ENCODE measurements at places on chromosomes 7 and 10.

DNA sequence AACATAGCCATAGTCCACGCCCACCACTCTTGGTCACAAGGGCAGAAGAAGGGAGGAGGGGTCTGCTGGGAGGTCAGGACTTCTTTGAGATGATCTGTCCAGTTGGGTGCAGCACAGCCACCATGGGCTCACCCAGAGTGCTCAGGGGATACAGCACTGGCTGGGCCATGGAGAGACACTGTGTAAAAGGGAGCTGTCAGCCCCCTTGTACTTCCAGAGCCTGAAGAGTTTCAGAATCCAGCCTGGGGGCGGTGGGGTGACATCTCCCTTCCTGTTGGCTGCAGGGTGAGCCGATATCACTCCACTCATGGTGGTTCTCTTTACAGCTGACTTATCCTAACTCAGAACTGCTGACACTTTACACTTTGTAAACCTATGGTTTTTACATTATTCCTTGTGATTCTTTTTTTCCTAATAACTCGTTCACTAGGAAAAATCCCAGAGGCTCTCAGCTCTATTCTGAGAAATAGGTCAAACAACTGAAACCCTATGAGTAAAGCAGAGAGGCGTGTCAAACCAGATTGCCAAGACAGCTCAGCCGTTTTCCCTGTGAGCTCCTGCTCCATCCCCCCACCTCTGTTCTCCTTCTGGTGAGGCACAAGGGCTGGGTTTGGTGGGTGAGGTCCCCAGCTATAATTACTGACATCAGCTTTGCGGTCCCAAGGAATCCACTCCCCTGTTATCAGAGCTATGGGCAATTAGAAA lies 3.2 kb upstream of the MRPS24 start:
- DNase-seq: peak; percentile 82

DNA sequence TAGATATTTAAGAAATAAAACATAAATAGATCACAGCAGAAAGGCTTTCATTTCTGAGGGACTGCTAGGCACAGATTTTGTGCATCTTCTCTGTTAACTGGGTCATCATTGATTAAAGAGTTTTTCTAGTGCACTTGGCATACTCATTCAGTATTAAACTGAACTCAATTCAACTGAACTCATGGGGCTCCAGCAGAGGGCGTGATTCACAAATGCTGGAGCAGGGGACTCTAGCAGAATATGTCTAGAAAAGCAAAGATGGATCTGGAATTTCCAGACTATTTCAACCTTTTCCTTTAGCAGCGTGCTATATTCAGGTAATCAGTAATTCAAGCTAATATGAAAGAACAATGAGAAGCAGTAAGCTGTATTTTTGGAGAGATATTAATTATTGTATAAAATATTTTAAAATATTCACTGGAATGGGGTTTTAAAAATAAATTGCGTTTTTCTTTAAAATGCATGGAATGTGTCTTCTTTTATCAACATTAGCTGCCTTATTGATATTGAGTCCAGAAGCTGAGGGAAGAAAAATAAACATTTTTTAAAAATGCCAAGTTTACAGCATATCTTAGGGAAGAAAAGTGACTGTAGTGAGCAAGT lies 296.8 kb upstream of the CACNA2D1 start:
- peak; percentile 61 for DNase-seq

GRCh38 chr10:124632064-124632531 lies 112.1 kb downstream of the FAM53B start:
- no peak for DNase-seq

DNA sequence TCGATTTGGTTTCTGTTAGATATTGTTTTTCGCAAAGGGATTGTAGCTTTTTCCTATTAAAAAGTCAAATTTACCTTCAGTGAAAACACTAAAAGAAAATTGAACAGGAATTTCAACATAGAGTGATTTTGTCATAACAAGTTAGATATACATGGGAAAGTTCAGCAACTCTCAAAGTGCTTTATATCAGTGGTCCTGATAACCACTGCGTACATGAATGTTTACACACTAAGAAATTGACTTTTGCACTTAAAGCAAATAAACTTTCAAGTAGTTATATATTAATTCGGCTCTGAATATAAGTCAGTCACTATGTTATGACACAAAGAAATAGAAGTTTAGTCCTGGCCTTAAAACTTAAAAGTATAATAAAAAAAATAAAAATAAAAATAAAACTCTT lies 101.3 kb upstream of the DKK1 start:
- DNase-seq: no peak

DNA sequence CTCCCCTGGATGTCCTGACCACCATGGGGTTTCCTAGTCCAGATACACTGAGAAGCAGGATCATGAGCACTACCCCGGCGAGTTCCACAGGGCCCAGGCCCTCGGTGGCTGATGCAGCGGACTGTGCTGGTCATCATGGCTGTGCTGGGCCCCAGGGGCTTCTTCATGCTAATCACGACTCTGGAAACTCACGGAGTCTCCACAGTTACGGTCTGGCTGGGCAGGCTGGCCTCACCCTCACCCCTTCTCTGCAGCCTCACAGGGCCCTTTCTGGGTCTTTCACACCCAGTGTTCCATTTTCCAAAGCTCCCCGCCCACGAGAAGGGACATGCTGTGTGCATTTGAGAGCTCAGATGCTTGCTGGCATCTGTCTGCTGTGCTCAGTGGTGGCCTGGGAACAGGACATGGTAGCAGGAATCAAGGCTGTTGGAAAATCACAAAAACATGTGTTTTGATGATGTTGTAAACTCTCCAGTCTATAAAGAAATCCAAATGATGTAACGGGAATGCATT lies 119.0 kb downstream of the PTPN20 start:
- DNase-seq: no peak

DNA sequence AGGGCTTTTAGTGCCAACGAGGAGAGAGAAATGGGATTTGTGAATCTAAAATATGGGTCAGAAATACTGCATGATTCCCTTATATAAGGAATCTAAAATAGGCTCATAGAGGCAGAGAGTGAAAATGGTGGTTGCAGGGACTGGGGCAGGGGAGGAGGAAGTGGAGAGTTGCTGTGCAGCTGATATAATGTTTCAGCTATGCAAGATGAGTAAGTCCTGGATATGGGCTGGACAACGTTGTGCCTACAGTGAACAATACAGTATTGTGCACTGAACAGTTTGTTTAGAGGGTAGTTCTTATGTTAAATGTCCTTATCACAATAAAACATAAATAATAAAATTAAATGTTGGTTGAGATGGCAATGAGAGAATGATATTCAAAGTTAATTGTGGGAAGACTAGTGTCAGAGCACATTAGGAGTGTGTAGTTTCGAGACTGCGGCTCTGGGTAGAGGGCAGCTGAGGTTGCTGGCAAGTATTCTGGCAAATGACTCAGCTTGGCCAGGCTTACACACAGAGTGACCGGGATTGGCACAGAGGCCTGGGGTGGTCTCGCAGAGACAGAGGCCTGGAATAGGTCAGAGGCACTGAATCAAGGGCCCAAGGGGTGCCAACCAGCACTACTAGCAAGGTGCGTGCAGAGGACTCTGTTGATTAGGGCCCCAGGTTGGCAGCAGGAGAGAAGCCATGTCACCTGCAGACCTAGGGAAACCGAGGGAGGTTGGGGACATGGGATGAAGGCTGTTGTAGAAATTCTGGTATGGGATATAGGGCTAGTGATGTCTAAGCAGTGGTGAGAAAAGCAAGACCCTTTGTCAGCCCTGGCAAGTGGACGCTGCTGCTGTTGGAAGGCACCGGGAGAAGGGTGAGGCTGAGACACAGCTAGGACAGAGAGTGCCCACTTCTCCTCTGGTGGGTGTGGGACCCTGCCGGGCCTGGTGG lies 2.8 kb upstream of the DEPP1 start:
- peak; percentile 59 for DNase-seq

- DNase-seq: no peak
These were observed 722 bp downstream of the DENND10 start for GRCh38 chr10:119104654-119105015.

- no peak for DNase-seq
These were observed 4.4 kb downstream of the WDR91 start for GRCh38 chr7:135206941-135207391.

- DNase-seq: no peak
These were observed 443 bp downstream of the CRHR2 start for GRCh38 chr7:30681815-30682211.

DNA sequence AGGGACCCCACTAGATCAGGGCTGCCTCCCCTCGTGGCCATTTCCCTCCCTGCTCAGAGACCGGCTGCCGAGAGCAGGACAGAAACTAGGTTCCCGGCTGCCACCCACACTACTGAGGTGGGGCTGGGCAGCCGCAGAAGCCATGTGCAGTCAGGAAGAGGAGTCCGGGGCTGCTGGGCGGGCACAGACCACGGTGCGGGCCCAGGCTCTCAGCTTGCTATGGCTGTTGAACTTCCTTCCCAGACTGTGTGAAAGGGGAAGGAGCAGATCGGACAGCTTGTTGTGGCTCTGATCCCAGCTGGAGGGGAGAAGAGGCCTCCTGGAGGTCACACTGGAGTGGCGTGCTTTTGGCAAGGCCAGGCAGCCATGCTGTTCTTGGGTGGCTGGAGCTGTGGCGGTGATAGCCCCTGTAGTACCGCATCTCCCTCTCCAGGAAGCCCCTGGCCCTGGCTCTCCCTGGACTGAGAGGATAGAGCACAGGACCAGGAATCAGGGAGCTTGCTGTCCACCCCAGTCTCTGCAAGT lies 56.8 kb downstream of the HK1 start:
- DNase-seq: no peak

- DNase-seq: no peak
These were observed 14.0 kb upstream of the RALA start for GRCh38 chr7:39609113-39609934.

GRCh38 chr10:92181575-92181974 lies 109.3 kb downstream of the CPEB3 start:
- DNase-seq: no peak

DNA sequence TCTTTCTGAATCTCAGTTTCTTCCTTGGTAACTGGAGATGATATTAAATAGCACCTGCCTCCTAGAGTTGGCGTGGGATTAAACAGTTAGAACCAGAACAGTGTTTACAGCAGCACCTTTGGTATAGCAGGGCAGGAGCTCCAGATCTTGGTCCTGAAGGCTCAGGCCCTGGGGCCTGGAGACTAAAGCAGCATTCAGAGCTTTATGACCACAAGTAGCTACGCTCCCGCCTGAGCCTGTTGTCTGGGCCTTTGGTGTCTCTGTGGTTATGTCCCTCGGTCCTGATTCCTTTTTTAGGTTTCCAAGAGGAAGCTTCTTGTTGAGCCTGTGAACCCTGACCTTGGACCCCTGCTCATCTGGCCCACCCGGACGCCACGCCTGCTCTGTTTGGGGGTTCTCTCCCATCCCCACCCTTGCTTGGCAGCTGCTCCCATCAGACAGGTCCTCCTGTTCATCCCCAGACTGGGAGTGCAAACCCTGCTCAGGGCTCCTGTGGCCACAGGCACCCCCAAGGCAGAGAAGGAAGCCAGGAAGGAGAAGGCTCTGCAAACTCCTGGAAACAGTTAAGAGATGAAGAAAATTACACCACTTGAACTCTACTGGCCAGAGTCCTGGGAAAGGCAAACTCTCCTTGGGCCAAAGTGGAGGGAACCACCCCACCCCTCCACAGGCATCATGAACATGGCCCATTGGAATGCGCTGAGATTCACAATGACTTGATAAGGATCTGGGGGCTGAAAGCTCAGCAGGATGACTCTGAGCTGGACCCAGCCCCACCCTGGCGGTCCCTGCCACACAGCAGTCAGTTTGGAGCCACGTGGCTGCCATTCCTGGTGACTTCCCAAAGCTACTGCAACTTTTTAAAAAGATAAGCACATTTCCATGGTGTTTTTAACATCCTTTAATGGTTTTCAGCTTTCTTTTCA lies 50.1 kb upstream of the TMEM72 start:
- DNase-seq: peak; percentile 81

GRCh38 chr10:66102756-66103155 lies 823.1 kb upstream of the LRRTM3 start:
- DNase-seq: no peak

DNA sequence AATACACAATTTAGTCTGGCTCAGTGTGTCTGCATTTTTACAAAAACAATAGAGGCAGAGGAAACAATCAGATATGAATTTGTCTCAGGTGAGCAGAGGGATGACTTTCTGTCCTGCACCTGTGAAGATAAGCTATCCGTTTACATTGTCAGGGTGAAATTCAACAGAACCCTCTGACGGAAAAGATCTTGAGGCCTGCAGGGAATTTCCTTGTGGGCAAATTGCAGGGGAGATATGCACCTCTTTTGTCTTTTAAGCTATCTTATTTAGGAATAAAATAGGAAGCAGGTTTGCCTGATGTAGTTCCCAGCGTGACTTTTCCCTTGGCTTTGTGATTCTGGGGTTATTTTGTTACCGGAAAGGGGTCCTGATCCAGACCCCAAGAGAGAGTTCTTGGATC lies 325.1 kb downstream of the GALNT17 start:
- DNase-seq: no peak
